Left lobe of liver (tissue), 2 donors: ENCODE measurements at places on chromosomes 7 and 10. TPM values are rescaled to one million over a fixed set of nuclear protein-coding genes. Genes with fewer than 3 reads are reported as not detected.

DNA sequence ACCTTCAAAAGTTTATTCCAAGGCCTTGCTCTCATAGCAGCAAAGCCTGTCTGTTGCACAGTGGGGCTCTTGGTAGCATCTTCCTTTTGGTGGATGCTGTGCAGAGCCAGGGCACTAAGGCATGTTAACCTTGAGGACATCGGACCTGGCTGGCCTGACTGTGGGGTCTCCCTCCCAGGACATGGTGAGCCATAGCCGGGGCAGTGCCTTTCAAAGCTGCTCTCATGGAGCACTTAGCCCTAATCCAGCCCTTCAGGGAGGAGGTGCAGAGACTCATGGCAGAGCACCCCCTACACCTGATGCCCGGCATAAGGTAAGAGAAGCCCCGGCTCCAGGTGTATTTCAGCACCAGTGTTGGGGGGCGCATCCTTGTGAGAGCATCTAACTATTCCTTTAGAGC, 941.4 kb upstream of the ZNF722 start:
- DNase-seq: no peak

- peak; percentile 50 for DNase-seq
These were observed 123.4 kb upstream of the NEBL start for GRCh38 chr10:21020545-21020944.

DNA sequence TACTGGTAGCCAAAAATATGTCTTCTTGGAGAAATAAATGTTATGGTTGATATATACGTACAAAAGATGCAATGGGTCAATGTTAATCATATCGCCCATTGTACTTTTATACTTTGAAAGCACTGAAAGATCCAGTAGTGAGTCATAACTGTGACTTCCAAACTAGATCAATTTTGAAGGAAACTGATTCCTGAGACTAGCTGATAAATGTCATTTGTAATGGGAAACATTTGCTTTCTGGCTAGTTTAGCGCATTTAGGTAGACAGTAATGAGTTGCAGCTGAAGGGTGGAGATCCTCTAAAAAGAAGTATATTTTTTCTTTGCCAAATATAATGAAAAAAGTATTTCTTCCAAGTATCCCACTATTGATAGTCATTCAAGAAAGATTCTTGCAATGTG, 53.5 kb upstream of the ARHGAP21 start:
- no peak for DNase-seq

DNA sequence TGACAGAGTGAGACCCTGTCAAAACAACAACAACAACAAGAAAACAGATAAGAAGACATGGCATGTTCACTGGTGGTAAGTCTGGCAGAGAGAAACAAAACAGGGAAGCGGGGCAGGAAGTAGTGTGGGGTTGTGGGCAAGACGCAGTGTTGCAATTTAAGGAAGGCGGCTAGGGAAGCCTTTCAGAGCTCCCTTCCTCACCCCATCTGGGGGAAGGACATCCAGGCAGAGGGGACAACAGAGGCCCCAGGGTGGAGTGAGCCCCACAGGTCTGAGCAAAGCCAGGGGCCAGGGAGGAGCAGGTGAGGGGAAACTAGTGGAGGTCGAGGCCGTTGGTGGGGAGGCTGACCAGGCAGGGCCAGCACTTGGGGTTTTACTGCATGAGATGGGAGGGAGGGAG, 16.8 kb downstream of the LAT2 start:
- DNase-seq: no peak

DNA sequence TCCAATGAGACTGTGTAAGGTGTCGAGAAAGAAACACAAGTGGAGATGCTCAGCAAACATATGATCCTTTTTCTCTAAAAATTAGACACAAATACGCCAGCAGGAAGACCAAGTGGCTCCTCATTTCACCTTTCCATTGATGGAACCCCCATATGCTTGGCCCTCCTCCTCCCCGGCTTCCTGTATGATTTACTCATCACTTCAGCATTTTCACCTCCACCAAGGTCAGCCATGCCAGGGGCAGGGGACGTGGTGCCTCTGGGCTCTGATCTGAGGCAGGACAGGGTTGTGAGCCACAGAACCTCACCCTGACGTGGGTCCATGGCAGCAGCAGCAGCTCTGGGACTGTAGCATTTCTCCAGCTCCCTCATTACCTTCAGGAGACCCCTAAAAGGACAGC, 116.8 kb upstream of the PFKP start:
- DNase-seq: no peak

DNA sequence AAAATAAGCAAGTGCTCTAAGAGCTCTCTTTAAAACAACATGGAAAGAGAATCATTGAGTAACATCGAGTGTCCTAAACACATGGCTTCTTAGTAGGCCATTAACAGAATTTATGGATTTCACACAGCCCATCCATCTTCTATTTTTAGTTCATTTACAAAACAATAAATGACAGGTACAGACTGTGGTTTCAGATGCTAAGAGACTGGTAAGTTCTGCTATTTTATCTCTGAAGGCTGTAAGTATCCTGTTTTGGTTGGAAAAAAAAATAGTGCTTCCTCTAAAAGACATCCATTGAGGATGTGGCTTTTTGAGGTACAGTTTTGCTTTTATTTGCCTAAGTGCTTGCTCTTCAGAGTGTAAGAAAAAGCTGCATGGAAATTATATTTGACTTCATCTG, 27.4 kb upstream of the GNAI1 start:
- DNase-seq: no peak

LLCFC1 gene
- not detected for total RNA-seq

SOSTDC1 gene
- not detected for total RNA-seq

ANLN gene
- total RNA-seq: 0.55 TPM
